AML-193 (cell line): ENCODE measurements at places on chromosomes 6 and 20.
A peak's percentile ranks its signal among the peaks of the same experiment; 100 is the strongest.

DNA sequence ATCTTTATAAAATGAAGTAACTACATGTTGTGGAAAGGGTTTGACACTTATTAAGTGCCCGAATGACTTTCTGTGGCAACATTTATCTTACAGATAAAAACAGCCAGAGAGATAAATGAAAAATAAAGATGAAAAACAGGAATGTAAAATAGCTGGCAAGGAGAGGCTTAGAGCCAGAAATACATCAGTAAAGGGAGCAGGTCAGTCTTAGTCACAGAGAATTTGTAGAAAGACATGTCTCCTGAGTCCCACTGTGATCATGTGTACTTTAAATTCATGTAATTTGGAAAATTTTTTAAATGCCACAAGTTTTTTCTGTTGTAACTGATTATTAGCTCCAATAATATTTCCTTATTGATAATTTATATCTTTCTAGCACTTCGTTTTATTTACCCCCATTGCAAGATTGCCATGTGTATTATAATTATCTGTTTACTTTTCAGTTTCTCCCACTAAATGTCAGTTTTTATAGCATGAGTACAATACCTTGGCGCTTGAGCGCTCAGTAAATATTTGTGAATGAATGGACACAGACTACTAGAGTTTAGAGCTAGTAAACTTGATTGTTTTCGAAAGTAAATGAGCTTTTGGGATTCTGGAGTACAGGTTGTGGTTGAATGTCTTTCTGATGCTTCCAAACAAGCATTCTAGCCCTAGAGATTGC lies 15.2 kb downstream of the TAB2 start:
- no peak for DNase-seq

- DNase-seq: no peak
Observed at GRCh38 chr6:166375013-166375412, 7.7 kb downstream of the MPC1 start.

DNA sequence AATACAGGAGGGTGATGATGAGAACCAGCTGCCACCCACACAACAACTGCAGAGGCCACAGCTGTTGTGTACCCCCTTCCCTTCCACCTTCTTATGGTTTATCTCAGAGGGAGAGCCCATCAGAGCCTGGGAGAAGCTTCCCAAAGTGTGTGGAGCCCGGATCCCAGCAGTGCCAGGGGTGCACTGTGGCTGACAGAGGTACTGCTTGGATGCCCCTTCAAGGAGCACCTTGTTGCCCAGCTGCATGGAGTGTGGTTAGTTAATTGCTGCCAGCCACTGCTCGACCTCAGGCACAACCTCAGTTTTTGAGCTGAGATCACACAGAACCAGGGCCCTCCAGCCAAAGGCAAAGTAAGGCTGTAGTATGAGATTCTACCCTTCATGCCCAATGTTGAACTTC lies 13.0 kb downstream of the PI3 start:
- DNase-seq: no peak

- DNase-seq: no peak
Observed at GRCh38 chr6:154112181-154112809, 73.3 kb downstream of the OPRM1 start.

DNA sequence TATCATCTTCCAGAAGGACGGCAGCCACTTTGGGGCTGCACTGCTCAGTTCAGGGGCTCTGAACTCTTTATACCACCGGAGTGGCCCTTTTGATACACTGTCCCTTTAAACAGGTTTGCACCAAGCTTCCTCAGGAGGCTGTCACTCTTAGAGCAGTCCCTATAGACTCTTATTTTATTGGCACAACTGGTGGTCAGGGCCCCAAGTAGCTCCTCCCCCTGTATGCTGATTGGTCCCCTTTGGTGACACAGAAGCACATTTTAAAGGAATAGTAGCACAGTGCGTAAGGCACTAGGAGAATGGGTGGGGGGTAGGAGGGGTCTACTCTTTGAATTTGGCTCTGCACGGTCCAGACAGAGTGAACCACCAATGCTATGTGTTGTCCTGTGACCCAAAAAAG lies 122.6 kb upstream of the MLN start:
- DNase-seq: no peak

- no peak for DNase-seq
Observed at GRCh38 chr6:3206339-3207015, 21.0 kb downstream of the TUBB2B start.

DNA sequence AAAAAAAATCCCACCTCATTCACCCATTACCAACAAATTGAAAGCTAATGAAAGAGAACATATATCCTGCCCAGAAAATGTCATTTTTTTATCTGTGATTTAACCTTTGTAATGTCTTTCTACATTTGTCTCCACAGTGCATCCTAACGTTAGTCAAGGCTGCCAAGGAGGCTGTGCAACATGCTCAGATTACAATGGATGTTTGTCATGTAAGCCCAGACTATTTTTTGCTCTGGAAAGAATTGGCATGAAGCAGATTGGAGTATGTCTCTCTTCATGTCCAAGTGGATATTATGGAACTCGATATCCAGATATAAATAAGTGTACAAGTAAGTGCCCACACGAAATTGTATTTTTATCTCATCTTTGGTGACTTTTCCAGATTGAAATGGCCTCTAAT lies 30.0 kb downstream of the RSPO3 start:
- no peak for DNase-seq

DNA sequence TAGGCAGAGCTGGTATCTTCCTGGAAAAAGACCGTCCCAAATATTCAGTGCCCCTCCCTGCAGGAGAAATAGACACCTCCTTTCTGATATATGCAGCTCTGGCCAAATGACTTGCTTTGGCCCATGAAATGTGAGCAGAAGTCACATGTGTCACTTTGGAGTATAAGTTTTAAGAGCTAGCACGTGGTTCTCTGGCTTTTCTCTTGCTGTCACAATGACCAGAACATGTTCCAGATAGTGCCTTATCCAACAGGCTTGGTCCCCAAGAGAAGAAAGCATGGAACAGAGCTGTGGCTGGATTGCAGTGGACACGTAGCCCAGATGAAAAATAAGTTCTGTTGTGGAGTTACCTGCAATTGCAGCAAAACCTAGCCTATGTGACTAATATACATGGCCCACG lies 40.4 kb downstream of the UNC5CL start:
- DNase-seq: no peak

GRCh38 chr6:98777762-98778161 lies 56.6 kb upstream of the POU3F2 start:
- DNase-seq: no peak

DNA sequence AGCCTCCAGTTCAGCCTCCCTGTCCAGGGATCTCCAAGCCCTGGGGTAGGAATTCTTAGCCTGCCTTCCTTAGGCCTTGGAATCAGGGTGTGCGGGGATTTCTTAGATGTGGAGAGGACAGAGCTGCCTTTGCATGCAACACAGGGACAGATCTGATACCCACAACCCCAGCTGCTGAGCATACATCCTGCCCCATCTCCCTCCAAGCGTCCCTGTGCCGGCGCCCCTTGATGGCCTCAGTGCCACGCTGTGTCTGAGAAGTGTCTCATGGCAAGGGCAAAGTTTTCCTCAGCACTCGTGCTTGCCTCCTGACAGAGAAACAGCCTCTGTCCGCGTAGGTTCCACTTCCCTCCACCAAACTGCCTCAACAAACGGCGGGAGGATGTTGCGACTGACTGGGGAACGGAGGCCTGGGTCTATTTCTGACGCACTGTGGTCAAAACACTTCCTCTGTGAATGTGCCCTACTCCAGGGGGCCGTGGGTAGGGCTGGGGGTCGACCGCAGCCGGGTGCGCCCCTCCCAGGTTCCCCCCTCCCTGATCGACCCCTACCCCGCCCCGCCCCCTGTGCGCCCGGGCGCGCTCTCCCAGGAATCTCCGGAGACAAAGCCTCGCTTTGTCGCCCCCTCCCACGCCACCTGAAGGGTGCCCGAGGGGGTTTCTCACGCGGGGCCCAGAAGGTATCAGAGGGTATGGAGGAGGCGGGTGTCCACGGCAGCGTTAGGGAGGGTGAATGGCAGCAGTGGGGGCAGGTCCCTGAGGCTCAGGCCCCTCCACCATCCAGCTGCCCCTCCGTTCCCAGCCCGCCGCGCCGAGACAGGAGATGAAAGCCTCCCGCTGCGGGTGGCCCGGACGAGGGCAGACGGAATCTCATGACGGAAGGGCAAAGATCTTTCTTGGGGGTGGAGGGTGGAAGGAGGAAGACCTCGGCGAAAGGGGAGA lies 806 bp downstream of the MICAL1 start:
- peak; percentile 87 for DNase-seq

DNA sequence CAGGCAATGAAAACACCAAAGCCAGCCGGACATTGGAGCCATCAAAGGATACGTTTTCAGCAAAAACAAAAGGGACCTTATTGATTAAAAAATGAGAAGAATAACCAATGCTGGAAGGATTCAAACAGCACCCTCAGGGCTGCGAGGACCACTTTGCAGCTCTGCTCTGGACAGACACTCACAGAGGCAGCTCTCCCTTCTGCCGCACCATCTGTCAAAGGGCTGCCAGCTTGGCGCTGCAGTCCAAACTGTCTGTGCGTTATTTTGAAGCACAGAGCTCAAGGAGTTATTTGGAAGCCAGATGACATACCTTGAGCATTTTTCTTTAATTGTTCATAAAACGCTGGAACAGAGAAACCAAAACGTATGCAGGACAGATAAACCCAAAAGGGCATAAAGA lies 85.2 kb downstream of the KIF16B start:
- no peak for DNase-seq

DNA sequence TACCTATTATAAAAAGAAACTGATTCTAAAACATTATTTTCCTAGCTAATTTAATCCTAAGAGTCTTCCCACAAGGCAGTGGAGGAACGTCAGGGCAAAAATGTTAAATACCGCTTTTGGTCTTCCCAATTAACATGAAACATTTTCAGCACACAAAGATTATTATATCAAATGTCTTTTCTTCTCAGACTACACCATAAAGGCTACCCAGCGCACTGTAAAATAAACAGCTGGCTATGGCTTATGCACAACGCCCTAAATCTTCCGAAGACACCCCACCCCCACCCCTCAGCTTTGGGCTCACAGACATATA lies 1.0 kb downstream of the NUDT3 start:
- no peak for DNase-seq

GRCh38 chr6:21998582-21998981 lies 298.3 kb downstream of the PRL start:
- no peak for DNase-seq

GRCh38 chr6:111870742-111871064 lies 2.5 kb downstream of the FYN start:
- DNase-seq: no peak

DNA sequence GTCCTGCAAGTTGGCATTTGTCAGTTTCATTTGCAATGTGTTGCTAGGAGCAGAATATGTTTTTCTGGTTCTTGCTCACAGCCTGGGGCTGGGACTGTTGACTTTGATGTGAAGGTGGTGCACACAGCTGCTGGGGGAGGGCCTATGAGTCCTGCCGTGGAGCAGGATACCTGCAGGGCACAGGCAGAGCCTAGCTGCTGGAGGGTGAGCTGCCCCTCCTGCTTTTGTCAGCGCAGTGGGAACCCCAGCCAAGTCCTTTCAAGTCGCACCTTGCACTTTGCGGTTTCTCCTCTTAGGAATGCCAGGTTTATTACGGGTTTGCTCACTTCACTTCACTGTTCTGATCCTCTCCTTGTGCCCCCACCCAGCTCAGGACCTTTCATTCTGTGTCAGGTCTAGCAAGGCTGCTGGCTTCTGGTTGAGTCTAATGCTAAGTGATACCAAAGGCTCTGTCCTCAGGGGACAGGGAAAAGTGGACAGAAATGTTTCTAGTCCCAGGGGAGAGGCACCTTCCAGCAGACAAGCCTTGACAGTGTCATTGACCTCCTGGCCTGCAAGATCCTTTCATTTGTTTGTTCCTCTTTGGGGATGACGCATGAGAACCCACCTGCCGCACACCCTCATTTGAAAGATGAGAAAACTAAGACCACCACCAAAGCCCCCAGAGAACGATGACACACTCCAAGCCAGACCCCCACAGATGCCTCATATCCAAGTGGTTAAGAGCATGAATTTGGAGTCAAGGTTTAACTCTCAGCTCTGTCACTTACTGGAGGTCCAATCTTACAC lies 2.7 kb upstream of the SPO11 start:
- no peak for DNase-seq

GRCh38 chr6:152329638-152330448 lies 307.3 kb downstream of the SYNE1 start:
- DNase-seq: no peak

DNA sequence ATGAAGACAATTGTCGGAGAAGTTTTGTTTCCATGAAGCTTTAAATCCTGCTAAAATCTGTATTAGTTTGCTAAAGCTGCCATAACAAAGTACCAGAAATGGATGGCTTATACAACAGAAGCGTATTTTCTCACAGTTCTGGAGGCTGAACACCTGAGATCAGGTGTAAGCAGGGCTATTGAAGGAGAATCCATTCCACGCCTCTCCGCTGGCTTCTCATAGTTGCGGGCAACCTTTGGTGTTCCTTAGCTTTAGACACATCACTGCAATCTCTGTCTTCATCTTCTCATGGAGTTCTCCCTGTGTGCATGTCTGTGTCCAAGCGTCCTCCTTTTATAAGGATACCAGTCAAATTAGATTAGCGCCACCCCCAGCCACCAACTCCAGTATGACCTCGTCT lies 159.9 kb upstream of the CDYL start:
- DNase-seq: no peak

DNA sequence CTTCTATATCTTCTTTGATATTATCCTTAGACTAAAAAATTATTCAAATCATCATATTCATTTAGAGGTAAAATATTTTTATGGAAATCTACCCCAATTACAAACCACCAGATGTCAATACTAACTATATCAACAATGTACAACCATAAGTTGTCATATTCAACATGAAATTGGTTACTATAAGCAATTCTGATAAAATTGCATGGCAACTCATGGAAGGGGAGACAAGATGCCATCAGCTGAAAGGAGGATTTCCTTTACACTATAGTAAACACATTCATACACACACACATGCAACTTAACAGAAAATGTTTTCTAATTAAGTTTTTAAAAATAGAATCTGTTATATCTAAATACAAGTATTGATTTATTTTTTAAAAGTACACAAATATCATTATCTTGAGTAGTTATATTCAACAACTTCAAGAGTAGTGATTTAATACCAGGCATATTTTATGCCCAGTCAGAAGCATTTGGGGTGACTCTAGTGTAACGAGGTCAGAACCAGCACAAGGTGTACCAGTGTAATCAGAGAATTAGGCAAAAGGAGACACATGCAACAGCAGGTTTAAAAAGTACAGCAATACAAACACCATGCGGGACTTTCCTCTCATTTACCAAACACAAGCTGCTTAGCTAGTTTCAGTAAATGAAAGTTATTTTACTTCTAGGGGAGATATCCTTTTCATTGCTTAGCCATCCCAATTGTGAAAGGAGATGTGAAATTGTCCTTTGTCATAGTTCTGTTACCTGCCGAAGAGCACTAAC lies 1.0 kb downstream of the FILIP1 start:
- DNase-seq: no peak

GRCh38 chr20:62347445-62347844 lies 19.7 kb downstream of the LAMA5 start:
- DNase-seq: no peak

DNA sequence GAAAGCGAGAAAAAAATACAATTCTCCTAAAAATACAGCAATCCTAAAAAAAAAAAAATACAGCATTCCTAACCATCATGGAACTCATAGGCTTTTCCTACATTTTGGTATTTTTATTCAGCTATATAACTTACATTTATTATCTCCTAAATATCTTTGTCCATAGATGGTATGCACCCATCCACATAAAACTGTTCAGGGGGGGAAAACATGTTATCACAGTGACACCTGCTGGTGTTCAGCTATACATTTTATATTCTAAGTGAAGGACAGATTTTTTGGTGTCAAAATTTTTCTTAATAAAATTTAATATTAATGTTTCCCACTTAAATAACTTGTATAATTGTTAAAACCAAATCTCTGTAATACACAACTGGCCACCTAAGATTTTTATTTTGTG lies 58.0 kb downstream of the BLOC1S5 start:
- peak; percentile 56 for DNase-seq
